ENCODE measurements at places on chromosomes 4 and X.
A peak's percentile ranks its signal among the peaks of the same experiment; 100 is the strongest.

- DNase-seq = no peak
Measured at GRCh38 chrX:106484233-106484632, 127.5 kb upstream of the RADX start.

DNA sequence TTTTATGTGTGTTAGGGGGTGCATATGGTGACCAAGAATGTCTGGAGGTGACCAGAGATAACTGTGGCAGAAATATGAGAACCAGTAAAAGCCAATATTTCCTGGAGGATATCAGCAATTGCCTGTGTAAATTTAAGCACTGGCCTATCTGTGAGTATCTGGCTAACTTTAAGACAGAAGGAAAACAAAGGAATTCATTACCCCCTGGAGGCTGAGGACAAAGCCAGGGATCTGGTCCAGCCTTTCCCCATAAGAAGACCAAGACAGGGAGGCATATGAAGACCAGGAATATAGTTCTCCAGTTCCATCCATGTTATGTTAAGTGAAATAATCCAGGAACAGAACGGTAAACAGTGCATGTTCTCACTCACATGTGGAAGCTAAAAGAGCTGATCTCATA, 49.2 kb downstream of the MFAP3L start:
- no peak for DNase-seq

GRCh38 chr4:76251441-76252270, at the start of gene FAM47E:
Gene FAM47E, plus strand, starts transcription at chr4:76251721. Its CDS starts 26 bp downstream, at chr4:76251747.
- peak; percentile 6 for DNase-seq

GRCh38 chr4:5870701-5871100, 22.2 kb downstream of the CRMP1 start:
- no peak for DNase-seq

- peak; percentile 75 for DNase-seq
Measured at GRCh38 chr4:2292646-2293108, 30.8 kb upstream of the MXD4 start.

DNA sequence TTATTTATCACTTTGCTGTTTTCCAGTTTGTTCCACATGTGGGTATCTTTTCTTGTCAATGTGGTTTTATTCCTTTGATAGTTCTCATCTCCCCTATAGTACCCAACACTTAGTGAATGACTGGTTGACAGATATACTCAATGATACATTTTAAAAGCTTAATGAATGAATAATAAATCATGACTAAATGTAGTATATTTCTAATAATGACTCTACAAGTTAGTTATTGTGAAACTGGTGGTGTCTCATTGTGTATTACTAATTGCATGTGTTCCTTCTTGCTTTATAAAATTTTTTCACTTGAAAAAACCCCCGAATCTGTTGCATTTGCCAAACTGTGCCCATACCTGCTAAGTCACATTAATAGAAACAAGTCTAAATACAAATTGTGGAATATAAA, 95.4 kb downstream of the MBNL3 start:
- no peak for DNase-seq

DNA sequence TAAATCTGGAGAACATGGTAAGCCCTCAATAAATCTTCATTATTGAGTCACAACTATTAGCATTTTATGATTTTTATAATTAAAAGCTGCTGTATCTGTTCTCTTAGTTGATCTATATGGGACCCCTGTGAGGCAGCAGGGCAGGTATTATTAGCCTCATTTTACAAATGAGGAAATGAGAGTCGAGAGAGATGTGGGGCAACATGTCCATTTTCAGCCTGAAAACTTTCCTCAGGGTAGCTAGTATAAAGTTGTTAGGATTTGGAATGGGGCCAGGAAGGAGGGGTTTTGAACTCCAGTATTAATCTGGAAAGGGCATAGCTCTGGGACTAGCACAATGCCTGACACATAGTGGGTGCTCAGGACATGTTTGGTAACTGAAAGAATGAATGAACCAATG, 191.7 kb upstream of the GPC4 start:
- DNase-seq = no peak

GRCh38 chr4:80184053-80184824, 13.1 kb upstream of the PRDM8 start:
- peak; percentile 82 for DNase-seq
